ENCODE measurements at places on chromosomes 5 and 9.

DNA sequence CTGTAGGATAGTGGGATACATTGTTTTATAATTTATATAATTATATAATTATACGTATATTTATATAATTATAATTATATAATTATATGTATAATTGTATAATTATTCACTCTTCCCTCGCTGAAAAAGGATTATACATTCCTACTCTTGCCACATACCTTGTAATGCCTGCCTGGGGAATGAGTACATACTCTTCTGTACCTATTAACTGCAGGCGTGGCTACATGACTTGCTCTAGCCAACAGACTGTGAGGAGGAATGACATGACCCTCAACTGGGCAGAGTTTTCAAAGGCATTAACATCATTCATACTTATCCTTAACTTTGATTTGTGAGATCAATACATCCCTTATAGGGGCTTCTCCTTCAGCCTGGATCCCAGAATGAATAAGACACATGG, 19.1 kb downstream of the ERMP1 start:
- no peak for DNase-seq

GRCh38 chr5:52283221-52283620, 504.5 kb upstream of the ITGA1 start:
- DNase-seq: no peak

- DNase-seq: peak; percentile 5
Observed at GRCh38 chr5:80082731-80083100, 47.6 kb downstream of the THBS4 start.

DNA sequence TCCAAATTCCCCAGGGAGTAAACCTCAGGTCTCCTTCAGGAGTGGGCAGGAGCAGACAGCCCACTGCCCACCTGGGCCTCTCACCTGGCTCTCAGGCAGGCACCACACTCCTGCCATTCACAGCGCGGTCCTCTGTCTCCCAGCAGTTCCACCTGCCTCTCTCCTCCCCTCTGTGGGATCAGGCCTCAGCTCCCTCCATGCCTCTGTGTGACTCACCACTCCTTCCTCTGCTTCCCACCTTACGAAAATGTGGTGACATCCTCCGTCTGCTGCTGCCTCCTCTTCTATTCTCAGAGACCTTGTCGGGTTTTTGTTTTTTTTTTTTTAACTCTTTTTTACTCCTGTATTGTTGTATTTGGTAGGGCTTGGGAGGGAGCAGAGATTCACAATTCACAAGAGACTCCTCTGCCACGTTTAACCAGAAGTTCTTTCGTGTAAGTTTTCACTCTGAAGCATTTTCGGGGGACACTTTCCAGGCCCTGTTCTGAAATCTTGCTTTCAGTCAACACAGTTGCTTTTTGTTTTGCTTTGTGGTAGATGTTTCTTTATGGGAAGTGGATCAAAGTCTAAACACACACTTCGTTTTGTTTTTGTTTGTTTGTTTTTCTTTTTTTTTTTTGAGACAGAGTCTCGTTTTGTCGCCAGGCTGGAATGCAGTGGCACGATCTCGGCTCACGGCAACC, 21.1 kb upstream of the CDKN2AIPNL start:
- no peak for DNase-seq

GRCh38 chr9:69346596-69347390, 21.8 kb downstream of the ENTREP1 start:
- DNase-seq: no peak

DNA sequence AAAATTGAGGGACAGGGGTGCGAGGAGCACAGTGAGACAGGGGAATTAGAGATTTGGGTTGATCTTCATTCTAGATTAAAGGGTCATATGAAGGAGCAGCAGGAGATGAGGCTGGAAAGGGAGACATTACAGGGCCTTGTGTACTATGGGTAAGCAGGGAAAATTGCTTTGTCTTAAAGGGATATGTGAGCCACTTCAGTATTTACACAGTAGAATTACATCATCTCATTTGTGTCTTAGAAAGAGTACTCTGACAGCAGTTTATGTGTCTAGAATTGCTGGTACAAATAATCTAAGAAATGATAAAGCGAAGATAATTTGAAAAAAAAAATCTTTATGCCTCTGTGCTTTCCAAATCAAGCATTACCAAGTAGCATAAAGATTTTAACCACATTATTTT, 287.0 kb upstream of the ARRDC3 start:
- DNase-seq: no peak

- DNase-seq: no peak
Observed at GRCh38 chr5:176621661-176622079, 8.7 kb downstream of the SNCB start.

- no peak for DNase-seq
Observed at GRCh38 chr5:14581891-14582796, 552 bp downstream of the OTULINL start.

- no peak for DNase-seq
Observed at GRCh38 chr9:81611664-81612063, 77.7 kb downstream of the TLE1 start.

DNA sequence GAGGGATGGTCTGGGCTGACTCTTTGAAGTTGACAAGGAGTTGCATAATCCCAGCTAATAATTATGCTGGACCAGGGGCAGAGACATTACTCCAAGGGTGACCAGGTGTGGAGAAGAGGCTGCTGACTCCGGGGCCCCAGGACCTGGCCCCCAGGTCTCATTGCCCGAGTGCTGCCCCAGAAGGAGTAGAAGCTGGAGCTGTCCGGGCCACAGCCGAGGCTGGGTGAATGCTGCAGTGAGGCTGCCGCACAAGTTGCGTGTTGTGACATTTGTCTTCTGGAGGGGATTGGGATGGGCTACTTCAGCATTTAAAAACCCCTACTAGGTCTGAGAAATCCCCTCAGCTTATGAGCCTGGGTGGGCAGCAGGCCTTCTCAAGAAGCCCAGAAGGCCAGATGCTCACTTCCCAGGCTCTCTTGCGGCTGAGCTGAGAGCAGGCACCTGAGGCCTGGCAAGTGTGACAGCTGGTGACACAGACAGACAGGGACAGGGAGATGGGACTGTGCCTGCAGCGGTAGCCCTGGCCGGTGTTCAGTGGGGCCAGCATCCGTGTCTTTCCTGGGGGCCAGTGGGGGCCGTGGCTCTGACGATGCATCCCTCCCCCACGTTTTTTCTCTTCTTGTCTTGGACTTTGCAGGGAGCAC, 122.8 kb downstream of the KCNIP1 start:
- no peak for DNase-seq

DNA sequence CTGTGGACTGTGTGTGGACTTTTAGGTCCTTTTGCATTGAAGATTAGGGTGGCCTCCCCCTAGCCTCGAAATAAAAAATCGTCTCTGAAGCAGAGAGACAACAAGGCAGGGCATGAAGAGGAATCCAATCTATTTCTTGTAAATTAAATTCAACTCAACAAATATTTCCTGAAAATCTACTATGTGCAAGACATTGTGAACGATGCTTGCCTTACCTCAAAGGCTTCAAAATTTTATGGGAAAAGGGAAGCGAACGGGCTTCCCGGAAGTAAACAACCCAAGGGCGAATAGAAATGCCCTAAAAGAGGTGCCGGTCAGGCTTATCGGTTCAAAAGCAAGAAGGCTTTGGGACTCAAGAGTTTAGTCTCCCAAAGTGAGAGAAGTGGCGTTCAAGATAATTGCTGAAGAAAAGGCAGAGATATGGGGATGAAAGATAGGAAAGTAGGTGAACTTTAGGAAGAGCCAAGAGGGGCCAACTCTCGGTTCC, 525 bp downstream of the KIF24 start:
- no peak for DNase-seq

- DNase-seq: no peak
Observed at GRCh38 chr9:129323376-129323998, 145.4 kb upstream of the IER5L start.

DNA sequence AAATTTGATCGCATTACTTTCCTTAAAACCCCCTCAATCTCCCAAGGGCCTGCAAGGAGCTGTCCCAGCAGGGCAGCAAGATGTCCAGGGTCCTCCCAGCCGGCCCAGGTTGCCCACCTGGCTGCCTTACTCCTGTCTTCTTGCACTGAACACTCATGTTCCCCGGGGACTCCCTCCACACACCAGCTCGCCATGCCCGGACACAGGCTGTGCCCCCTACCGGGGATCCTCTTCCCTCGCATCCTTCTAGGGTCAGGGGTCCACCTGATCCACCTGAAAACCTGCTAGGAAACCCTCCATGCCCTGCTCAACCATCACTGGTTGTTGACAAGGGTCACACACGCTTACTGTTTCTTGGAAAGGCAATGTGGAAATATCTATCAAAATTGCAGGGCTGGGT, 172.0 kb upstream of the MSX2 start:
- DNase-seq: no peak

DNA sequence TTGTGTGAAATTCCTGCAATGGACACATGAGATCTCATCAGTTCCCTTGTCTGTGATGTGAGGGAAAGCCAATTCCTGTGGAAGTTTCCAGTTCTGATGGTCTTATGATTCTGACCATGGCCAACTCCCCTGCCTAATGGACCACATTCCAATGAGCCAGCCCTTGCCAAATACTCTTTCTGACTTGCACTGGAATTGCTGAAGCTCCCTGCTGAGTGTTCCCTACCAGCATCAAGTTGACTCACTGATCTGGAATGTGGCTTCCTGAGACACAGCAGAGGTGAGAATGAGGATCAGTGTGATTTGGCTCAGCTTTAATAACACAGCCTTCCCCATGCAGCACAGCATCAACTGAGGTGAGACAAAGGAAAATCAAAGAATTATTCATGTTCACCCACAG, 427.8 kb downstream of the KDM4C start:
- no peak for DNase-seq

DNA sequence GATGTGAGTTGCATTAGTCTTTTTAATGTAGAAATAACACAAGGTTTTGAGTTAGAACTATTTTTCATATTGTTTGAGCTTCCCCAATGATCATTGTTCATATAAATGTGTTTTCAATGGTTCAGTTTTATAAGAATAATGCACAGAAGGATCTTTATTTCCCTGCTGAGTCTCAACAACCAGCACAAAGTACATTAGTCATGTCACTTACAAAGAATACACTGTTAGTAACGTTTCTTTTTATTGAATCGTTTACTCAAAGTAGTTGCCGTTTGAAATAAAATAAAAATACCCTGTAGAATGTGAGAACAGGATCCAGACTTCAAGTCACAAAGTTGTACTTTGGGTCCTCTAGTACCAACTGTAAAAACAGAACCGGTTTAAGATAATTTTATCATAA, 41.5 kb downstream of the ERCC8 start:
- no peak for DNase-seq

- DNase-seq: no peak
Observed at GRCh38 chr9:128469070-128469469, 13.3 kb downstream of the ODF2 start.

DNA sequence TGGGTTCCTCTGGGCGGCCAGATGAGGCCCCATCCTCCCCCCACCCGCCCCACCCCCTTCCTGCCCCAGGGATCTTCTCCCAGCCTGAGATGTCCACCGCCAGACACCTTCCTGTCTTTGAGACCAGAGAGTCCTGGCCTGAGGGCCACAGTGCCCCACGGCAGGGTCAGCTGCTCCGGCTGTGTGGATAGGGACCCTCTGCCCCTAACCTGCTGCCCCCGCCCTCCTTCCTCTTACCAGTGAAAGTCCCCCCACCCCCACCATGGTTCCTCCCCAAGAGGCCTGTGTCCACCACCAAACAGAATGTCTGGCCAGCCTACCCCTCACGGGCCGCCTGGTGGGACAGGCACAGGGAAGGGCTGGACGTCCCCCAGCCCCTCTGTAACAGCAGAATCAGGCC, 43.0 kb upstream of the UBAC1 start:
- DNase-seq: no peak

Data from bone marrow (tissue), 2 donors.